ENCODE measurements at places on chromosomes 7 and 10.

- DNase-seq = no peak
Measured at GRCh38 chr7:121440857-121441503, 44.9 kb upstream of the FAM3C start.

- DNase-seq = peak; percentile 78
Measured at GRCh38 chr10:109931163-109931562, 7.9 kb upstream of the XPNPEP1 start.

- no peak for DNase-seq
Measured at GRCh38 chr7:71133856-71134255, 1.9 kb downstream of the GALNT17 start.

DNA sequence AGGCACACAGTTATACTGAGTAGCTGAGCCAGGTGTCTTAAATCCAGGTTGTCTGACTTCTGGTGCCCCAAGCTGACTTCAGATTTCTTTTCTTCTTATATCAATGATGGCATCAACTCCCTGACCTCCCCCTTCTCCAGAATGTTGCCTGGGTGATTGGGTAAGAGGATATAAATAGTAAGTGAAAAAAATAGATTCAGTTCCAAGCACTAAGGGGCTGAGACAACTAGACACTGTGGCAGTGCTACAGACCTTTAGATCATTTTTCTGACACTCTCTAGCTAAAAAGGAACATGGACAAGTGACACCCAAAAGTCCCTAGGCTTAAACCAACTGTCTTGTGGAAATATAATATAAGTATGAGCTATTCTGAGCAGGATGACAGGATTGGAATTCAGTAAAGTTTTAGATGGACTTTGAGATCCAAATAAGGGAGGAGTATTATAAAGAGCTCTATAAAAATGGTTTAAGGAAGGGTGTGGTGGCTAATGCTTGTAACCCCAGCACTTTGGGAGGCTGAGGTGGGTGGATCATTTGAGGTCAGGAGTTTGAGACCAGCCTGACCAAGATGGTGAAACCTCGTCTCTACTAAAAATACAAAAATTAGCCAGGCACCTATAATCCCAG, 589.1 kb upstream of the GALNT17 start:
- no peak for DNase-seq

GRCh38 chr10:66350622-66351399, 575.0 kb upstream of the LRRTM3 start:
- no peak for DNase-seq

- DNase-seq = no peak
Measured at GRCh38 chr7:23467806-23468525, 2.3 kb downstream of the IGF2BP3 start.

DNA sequence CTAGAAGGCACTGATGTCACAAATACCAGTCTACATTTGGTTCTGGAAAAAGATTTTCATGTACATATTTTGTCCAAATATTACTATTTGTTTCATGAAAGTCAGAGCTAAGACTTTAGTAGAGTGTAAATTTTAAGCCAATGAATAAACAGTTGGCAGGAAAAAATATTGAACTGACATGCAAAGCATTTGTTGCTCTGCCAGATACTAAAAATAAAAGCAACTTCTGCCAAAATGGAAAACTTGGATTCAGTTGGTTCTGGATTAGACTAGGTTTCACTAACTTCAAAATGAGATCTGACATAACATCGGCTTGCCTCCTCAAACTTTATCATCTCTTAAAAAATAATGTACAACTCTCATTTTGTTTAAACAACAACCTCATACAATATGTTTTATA, 34.9 kb downstream of the FAM204A start:
- no peak for DNase-seq

GRCh38 chr7:145875267-145875666, 241.3 kb upstream of the CNTNAP2 start:
- no peak for DNase-seq

DNA sequence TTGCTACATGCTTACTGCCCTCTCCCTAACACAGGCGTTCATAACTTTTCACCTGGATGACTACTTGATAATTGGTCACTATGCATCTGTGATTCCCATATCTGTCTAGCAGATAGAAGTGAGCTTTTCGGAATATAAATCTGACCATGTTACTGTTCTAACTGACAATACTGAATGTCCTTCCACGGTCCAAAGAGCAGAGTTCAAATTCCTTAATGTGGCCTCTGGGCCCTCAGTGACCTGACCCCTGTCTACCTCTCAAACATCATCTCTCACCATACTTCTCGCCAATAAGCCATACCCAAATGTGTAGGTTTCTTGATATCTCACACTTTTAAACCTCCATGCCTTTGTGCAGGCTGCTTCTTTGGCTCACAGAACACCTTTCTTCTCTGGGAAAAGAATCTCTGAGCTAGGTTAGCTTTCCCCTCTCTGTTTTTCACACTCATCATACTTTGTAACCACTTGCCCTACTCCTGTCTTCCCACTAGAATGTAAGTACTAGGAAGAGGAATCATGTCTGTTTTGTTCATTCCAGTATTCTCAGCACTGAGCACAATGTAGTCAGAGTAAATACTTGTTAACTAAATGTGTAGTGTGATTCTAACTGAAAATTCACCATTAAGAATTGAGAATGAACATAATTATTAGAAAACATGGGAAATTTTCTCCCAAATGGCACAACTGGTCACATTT, 39.2 kb upstream of the LRRC17 start:
- DNase-seq = no peak

- no peak for DNase-seq
Measured at GRCh38 chr7:155998328-155998691, 186.0 kb upstream of the SHH start.

- DNase-seq = no peak
Measured at GRCh38 chr10:114181971-114182370, 2.8 kb downstream of the TDRD1 start.

DNA sequence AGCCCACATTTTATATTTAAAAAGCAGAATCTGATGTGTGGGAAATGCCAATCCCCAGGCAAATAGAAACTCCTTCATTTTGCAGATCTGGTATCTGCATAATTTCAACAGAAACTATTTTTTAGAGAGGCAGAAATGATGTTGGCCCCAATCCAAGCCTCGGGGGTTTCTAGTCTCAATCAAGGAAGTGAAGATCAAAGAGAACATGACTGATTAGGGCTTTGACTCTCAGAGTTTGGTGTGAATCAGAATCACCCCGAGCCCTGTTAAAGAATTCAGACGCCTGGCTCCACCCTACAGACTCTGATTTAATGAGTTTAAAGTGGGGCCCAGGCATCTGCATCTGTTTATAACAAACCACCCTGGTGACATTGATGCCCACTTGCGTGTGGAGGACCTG, 36.7 kb upstream of the UBE2H start:
- no peak for DNase-seq

DNA sequence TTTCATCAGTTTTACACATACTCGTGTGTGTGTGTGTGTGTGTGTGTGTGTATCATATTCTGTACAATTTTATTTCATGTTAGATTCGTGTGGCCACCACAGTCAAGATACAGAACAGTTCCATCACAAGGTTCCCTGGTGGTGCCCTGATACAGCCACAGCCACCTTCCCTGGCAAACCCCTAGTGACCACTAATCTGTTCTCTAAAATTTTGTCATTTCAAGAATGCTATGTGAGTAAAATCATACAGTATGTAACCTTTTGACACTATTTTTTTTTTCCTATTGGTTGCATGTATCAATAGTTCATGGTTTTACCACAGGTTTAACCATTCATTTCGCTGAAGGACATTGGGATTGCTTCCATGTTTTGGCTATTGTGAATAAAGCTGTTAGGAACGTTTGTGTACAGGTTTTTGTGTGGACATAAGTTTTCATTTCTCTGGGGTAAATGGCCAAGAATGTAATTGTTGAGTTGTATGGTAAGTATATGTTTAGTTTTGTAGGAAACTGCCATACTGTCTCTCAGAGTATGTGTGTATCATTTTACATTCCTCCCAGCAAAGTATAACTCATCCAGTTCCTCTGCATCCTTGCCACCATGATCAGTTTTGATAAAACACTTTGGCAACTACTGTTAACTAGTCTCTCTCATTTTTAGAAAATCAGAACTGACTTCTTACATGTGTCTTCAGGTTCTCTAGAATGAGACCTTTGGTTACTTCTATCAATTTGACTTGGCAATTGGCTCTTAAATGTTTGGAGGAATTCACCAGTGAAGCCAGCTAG, 20.6 kb downstream of the KLHDC10 start:
- DNase-seq = no peak

DNA sequence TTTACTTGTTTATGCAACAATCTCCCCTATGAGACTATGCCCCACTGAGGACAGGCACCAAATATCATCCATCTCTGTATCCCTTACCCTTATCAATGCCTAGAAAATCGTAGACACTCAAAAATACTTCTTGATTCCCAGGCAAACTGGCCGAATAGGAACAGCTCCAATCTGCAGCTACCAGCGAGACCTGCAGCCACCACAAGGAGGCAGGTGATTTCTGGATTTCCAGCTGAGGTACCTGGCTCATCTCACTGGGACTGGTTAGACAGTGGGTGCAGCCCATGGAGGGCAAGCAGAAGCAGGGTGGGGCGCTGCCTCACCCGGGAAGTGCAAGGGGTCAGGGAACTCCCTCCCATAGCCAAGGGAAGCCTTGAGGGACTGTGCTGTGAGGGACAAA, 10.8 kb upstream of the PPP1R3C start:
- DNase-seq = no peak

DNA sequence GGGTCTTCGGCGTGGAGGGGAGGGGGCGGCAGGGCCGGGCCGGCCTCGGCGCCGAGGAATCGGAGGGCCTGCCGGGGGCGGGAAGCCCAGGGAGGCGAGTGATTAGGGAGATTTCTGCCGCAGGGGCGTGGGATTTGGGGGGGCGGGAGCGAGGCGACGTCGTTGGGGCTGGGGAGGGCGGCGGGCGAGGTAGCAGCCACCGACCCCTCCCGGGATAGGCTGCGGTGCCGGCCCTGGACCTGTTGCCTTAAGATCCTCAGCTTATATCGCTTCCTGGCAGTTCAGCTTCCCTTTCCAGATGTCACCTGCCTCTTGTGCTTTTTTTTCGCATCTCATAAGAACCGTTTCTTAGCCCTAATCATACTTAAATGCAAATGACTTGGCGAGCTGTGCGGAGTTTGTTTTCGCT, 655 bp downstream of the LMTK2 start:
- peak; percentile 19 for DNase-seq

DNA sequence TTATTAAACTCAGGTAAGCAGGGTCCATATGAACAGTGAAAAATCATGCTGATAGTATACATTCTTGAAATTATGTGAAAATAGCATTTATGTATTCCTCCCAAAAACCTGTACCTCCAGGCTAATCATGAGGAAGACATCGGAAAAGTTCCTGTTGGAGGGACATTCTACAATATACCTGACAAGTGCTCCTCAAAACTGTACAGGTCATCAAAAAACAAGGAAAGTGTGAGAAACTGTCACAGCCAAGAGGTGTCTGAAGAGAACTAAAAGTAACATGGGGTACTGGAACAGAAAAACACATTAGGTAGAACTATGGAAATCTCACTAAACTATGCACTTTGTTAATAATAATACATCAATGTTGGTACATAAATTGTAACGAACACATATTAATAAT, 326.7 kb downstream of the CRPPA start:
- no peak for DNase-seq

DNA sequence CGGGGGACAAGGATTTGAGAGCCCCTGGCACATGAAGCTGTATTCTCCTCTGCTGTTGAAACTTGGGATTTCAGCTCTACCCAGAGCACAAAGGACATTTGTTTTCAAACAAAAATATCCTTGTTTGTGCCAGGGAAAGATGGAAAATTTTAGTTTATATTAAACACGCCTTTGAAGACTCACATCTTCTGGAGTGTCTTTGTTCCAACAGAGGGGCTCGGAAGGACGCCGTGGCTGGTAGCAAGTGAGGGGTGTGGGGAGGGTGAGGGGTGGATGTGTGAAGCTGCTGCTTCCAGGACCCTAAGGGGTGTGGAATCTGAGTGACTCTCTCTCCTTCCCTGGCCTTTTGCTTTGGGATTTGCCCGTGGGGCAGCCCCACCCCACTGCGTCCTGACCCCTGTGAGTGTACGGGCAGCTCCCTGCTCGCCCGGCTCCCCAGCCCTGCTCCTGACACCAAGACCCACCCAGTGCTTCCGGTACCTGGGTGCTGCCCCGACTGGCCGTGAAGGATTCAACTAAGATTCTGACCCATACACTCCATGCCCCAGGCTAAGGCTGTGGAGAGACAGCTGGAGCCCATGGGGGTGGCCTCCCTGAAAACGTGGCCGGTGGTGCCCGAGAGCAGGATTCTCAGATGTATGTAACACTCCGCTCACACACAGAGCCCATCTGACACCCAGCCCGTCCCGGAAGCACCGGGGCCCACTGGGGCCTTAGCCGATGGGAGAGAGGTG, 59.6 kb downstream of the ZRANB1 start:
- DNase-seq = no peak

GRCh38 chr7:106346678-106347217, 62.0 kb upstream of the NAMPT start:
- no peak for DNase-seq

GRCh38 chr10:11687357-11687771, 54.8 kb upstream of the ECHDC3 start:
- no peak for DNase-seq

- no peak for DNase-seq
Measured at GRCh38 chr7:103855671-103856070, 133.8 kb downstream of the RELN start.

DNA sequence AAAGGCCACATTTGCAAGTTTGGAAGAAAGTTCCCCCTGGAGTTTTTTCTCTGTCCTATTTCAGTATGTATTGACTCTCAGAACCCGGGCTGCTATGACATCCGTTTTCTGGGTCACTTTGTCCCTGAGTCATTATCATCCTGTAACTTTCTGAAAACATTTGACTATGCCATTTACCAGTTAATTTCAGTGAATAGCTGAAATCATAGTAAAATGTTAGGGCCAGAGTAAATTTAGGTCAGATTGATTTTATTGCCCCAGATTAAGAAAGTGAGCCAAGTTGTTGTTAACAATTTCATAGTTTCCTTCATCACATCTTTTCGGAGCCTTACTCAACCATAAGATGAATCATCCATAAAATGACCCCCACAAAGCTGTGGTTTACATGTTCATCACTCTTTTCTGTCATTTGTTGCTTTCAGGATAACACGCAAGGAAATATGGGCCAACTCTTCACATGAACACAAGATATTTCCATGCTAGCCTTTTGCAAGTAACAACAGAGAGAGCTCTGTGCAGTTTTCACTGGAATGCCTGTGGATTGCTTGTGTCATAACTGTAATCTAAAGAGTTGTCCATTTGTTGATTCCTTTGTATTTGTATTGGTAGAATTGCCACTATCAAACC, 3.9 kb upstream of the MACC1 start:
- no peak for DNase-seq

DNA sequence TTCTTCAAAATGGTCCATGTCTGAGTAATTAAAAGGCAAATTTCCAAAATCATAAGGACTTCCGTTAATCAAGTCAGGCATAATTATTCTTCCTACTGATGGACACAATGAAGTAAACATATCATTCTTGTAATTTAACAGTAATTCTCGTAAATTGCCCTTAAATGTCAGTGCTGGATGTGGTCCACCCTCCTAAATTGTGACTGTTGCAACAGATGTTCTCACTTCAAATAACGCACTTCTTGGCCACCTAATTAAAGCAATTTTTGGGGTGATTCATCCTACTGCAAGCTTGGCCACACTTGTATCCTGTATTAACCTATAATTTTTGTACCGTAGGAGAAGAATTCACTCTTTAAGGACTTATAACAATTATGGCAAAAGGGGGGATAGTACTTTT, 1.9 kb downstream of the COL1A2 start:
- no peak for DNase-seq

Measured in cerebellum (tissue), 4 donors.